GM23338 (cell line): ENCODE measurements at places on chromosomes 7 and 10. TPM values are rescaled to one million over a fixed set of nuclear protein-coding genes. Genes with fewer than 3 reads are reported as not detected.

The PPP1R3C gene
- 1.6 and 1.8 TPM in 2 replicates for total RNA-seq

The CARD11 gene
- 29.0 and 32.9 TPM in 2 replicates for total RNA-seq

The CPEB3 gene
- 1.6 and 1.9 TPM in 2 replicates for total RNA-seq

The FEZF1 gene
- 1.7 and 2.3 TPM in 2 replicates for total RNA-seq

GRCh38 chr7:124390301-124390700 is 357.4 kb upstream of the TMEM229A start:
- no peaks in the 10 kb centered on the region for H3K27me3 ChIP-seq
- DNase-seq, result no peak
- H3K27ac ChIP-seq, result no peak overlapping the region
- H3K4me3 ChIP-seq, result no peak overlapping the region
- no peaks in the 10 kb centered on the region for H3K36me3 ChIP-seq
- H3K4me1 ChIP-seq, result no peaks in the 10 kb centered on the region

GRCh38 chr10:116850058-116850611 is 836 bp downstream of the ENO4 start:
- no peak overlapping the region for H3K27ac ChIP-seq
- peaks cover 12% of the 10 kb centered on the region; the same call in 1 of the 2 replicates for H3K27me3 ChIP-seq
- H3K4me1 ChIP-seq, result peaks cover 28% of the 10 kb centered on the region
- DNase-seq, result no peak

DNA sequence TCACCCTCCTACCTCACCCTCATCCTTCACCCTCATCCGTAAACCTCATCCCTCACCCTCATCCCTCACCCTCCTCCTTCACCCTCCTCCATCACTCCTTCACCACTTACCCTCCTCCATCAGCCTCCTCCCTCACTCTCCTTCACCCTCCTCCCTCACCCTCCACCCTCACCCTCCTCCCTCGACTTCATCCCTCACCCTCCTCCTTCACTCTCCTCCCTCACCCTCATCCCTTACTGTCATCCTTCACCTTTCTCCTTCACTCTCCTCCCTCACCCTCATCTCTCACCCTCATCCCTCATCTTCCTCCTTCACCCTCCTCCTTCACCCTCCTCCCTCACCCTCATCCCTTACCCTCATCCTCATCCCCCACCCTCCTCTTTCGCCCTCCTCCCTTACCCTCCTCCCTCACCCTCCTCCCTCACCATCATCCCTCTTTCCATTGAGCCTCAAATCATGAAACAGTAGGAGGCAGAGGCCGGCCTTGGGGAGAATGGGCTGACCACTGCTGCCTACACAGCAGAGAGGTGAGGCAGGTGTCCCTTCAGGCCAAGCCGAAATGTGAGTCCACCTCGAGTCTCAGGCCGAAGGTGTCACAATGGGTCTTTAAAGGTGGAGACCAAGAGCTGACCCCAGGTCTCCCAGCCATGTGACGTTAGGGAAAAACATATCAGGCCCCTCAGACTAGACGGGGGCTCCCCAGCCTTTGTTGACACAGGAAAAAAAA is 53.0 kb downstream of the PDGFA start:
- DNase-seq, result no peak
- no peaks in the 10 kb centered on the region for H3K4me1 ChIP-seq

DNA sequence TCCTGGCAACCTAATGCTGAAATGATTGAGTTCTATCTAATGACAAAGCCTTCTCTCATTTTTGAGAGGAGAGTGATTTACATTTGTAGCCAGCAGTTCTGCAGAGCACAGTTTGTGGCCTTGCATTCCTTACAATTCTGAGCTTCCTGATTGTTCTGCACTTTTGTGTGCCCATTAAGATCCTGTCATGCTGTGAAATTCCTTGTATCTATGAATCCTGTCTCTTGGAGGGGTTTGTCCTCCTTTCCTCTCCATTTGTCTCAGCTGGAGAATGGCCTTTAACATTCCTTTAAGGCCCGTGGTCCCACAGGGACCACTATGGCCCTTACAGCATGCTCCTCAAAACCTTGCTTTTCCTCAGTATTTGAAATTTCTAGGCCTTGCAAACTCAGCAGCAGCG is 10.4 kb downstream of the KLHL7 start:
- H3K4me1 ChIP-seq, result peaks cover 68% of the 10 kb centered on the region
- DNase-seq, result peak; percentile 88
- no peaks in the 10 kb centered on the region for H3K27me3 ChIP-seq
- peak overlapping the region; percentile 93 for H3K27ac ChIP-seq
- no peaks in the 10 kb centered on the region for H3K36me3 ChIP-seq

DNA sequence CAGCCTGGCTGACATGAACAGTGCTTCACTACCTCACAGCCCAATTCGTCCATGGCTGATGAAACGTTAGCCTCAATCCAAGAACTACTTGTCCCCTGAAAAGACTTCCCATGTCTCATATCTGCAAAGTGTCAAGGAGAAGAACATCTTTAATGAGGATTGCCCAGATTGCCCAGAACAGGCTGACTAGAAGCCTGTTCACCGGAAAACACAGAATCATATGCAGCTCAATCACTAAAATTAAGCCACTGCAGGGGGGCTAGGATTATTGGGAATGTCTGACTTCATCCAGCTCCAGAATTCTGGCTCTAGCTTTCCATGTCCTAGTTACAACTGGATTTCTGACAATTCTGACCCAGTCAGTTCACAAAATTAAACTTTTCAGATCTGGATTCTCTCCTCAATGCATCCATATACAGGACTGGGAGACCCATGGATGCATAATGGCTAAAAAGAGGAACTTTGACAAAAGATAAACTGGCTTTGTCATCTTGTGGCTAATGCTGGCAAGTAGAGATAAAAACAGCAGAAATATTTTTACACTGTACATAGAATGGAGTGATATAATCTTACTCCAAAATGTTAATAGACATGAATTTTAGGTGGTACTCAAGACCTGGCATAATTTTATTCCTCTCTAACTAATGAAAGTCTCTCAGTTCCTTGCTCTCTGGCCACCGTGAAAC is 467.0 kb upstream of the POT1 start:
- no peak for DNase-seq
- H3K4me3 ChIP-seq, result no peak overlapping the region
- H3K27me3 ChIP-seq, result no peaks in the 10 kb centered on the region
- no peaks in the 10 kb centered on the region for H3K36me3 ChIP-seq

DNA sequence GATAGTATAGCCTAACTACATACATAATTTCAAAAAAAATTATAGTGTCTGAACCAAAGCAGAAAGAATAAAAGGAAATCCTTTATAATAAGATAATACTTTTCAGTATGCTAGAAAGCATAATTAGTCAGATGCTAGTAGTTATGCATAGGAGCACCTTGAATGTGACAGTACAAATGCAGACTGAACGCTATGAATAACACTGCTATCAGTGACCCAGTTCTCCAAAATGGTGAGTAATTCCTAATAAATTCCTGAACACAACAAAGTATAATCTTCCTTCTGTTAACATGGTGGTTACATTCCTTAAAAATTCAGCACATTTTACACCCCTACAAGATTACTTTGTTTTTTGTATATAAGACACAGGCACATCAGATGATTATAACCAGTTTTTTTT is 1.2 kb upstream of the CHPF2 start:
- peaks cover 17% of the 10 kb centered on the region for H3K4me1 ChIP-seq
- H3K27me3 ChIP-seq, result no peaks in the 10 kb centered on the region
- no peak overlapping the region for H3K27ac ChIP-seq
- no peak for DNase-seq
- no peaks in the 10 kb centered on the region for H3K36me3 ChIP-seq

DNA sequence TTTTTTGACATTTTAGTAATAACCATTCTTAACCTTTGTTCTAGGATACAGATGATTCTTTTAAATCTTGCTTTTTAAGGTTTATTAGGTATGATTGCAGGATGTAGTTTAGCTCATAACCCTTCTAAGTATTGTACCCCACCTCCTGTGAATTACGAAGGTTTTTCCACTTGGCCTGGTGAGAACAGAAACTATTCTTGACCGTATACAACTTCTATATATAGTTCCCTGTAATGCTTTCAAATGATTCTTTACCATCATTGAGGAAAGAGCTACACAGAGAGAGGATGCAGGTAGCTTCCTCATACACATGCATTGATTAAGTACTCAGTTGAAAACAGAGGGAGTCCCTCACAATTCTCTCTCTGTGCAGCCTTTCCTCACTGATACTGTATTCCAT is 86.3 kb downstream of the PALS2 start:
- no peaks in the 10 kb centered on the region for H3K27me3 ChIP-seq
- H3K4me3 ChIP-seq, result no peak overlapping the region
- H3K4me1 ChIP-seq, result peaks cover 19% of the 10 kb centered on the region

- H3K36me3 ChIP-seq, result peaks cover 5% of the 10 kb centered on the region; the same call in 1 of the 2 replicates
- H3K4me1 ChIP-seq, result peaks cover 23% of the 10 kb centered on the region; the same call in 1 of the 2 replicates
- DNase-seq, result no peak
- no peak overlapping the region for H3K27ac ChIP-seq
These were observed 237.7 kb upstream of the LRRN3 start for GRCh38 chr7:110853263-110853662.

DNA sequence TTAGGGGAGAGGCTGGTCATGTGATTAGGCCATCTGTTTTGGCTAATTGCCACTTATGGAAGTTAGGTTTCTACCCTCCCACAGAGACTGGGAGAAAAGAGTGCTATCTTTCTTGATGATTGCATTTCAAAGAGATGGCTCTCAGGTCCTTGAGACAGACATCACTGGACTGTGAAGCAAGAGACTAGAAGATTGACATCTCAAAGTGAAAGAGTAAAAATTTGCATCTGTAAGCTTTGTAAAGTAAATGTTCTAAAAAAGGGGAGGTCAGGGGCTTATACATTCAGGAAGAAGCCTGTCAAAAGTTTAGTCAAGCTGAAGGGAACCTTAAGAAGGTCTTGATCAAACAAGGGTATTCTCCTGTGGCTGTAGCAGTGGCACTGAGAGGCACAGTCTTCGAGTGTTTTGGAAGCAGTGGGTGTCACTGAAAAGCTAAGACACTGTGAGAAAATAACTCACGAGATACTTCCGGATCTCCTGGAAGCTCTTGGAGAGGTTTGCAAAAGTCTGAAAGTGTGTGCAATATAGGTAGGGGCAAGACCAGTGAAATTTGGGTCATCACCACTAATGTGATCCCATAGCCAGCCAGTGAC is 342.1 kb downstream of the PHF14 start:
- no peaks in the 10 kb centered on the region for H3K27me3 ChIP-seq
- DNase-seq, result no peak
- H3K4me3 ChIP-seq, result no peak overlapping the region
- no peaks in the 10 kb centered on the region for H3K4me1 ChIP-seq
- no peak overlapping the region for H3K27ac ChIP-seq

- no peaks in the 10 kb centered on the region for H3K36me3 ChIP-seq
- H3K4me3 ChIP-seq, result no peak overlapping the region
- no peak for DNase-seq
- H3K4me1 ChIP-seq, result peaks cover 13% of the 10 kb centered on the region
These were observed 99.0 kb upstream of the FZD1 start for GRCh38 chr7:91165006-91165845.

DNA sequence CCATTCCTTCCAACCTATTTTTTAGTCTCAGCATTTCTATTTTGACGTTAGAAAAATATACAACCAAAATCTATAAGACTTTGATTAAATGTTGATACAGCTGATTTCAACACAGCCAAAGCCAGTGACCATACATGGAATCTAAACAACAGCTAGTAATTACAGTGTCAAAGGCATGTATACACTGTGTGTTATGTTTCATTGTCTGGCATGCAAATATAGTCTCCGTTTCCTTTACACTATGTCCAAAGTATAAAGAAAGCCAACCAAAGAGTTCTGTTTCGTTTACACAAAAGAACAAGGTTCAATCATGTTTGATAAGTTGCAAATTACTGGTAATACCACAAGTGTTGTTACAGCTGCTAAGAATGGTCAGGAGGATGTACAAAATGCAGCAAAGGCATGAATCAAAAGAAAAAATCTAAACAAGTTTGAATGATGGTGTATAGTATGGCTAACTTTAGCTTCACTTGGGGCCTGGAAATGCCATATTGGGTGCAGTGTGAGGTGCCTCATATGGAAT is 268.3 kb upstream of the FERD3L start:
- no peaks in the 10 kb centered on the region for H3K36me3 ChIP-seq
- H3K27me3 ChIP-seq, result no peaks in the 10 kb centered on the region

DNA sequence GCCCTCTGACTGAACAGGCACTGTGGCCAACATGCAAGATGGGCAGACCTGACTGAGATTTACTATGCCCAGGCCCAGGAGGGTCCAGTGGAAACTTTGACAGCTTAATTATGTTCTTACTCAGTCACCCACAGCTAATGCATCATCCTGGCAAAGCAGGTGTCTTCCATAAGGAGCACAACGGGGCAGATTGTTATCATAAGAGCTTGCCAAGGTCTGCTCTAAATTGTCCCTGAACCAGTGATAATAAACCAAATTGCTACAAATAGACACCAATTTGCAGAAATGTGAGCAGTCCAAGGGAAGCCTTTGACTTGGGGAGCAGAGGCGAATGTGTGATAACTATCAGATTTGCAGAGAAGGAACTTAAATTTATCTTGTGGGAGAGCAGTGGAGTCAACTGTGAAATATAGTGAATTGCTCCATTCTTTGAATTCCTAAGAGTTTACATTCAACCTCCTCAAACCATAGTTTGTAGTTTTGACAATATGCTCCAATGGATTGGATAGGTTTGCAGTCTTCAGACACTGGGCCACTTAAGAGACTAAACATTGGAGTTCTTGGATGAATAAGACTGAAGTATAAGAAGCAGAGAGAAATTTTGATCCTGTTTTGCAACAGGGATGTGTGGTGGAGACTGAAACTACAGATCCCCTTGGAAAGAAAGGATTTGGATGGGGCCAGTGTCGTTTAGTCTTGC is 494.7 kb downstream of the CCSER2 start:
- no peak for DNase-seq
- H3K4me3 ChIP-seq, result no peak overlapping the region
- H3K4me1 ChIP-seq, result no peaks in the 10 kb centered on the region

- no peaks in the 10 kb centered on the region for H3K4me1 ChIP-seq
- no peak overlapping the region for H3K27ac ChIP-seq
- H3K36me3 ChIP-seq, result no peaks in the 10 kb centered on the region
- H3K27me3 ChIP-seq, result no peaks in the 10 kb centered on the region
- H3K4me3 ChIP-seq, result no peak overlapping the region
These were observed 26.5 kb downstream of the ADGRA1 start for GRCh38 chr10:133114251-133114650.

DNA sequence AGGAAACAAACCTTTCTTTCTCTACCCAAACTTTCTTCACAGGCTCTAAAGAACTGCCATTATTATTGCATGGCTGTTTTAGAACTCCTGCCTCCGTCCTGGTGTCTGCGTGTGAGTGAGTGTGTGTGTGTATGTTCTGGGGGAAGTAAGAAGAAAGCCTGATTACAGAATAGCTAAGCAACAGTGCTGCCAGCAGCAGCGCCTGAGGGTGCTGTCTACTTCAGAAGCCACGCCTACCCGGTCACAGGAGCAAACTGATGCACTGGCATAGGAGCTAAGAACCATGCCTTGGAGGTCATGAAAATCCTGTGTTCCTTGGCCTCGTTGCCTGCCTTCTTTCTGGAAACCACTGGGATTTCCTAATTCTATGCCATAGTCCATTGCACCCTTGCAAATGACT is 25.2 kb downstream of the LIPK start:
- no peaks in the 10 kb centered on the region for H3K36me3 ChIP-seq
- H3K27ac ChIP-seq, result no peak overlapping the region
- H3K4me1 ChIP-seq, result peaks cover 6% of the 10 kb centered on the region; the same call in 1 of the 2 replicates
- peaks cover 9% of the 10 kb centered on the region; the same call in 1 of the 2 replicates for H3K27me3 ChIP-seq

GRCh38 chr7:65269150-65269856 is 104.4 kb upstream of the ZNF92 start:
- no peak overlapping the region for H3K27ac ChIP-seq
- peaks cover 5% of the 10 kb centered on the region for H3K4me1 ChIP-seq
- peak overlapping the region; percentile 79 for H3K4me3 ChIP-seq
- DNase-seq, result peak; percentile 99
- no peaks in the 10 kb centered on the region for H3K36me3 ChIP-seq
